Cardiac septum (tissue), 1 donor: ENCODE measurements at places on chromosomes 7 and 10. TPM values are rescaled to one million over a fixed set of nuclear protein-coding genes. Genes with fewer than 3 reads are reported as not detected.

Gene TAS2R5
- 0.40 TPM for total RNA-seq

Gene PRXL2A
- 54.3 TPM for total RNA-seq

Gene HOXA5
- total RNA-seq, result 0.30 TPM

Gene AUTS2
- total RNA-seq, result 10.3 TPM

Gene CISD1
- 149 TPM for total RNA-seq

Gene FEZF1
- 0.13 TPM for total RNA-seq

Gene RNF133
- total RNA-seq, result 0.43 TPM

Gene GNAT3
- not detected for total RNA-seq

Gene MYO1G
- total RNA-seq, result 2.4 TPM

Gene CCM2
- total RNA-seq, result 35.3 TPM

Gene LRRC4
- total RNA-seq, result 3.7 TPM

Gene PPP1R17
- total RNA-seq, result not detected

Gene WEE2
- not detected for total RNA-seq

Gene HOXA1
- total RNA-seq, result 0.19 TPM

Gene OR2A7
- not detected for total RNA-seq

Gene ERVW-1
- not detected for total RNA-seq

Gene AIFM2
- total RNA-seq, result 19.4 TPM

Gene VPS37D
- 2.4 TPM for total RNA-seq

Gene ZSWIM8
- 57.1 TPM for total RNA-seq

Gene OR9A2
- total RNA-seq, result not detected

Gene HOXA7
- not detected for total RNA-seq

Gene CUX1
- total RNA-seq, result 171 TPM

Gene KCNMA1
- 2.0 TPM for total RNA-seq

Gene KCND2
- total RNA-seq, result 0.22 TPM

Gene MSMB
- total RNA-seq, result not detected

Gene NEURL1
- 0.54 TPM for total RNA-seq

Gene ZP3
- total RNA-seq, result not detected

Gene TES
- 15.8 TPM for total RNA-seq

Gene NAMPT
- 121 TPM for total RNA-seq

Gene PLCE1
- 51.5 TPM for total RNA-seq

Gene CALHM3
- total RNA-seq, result not detected

Gene TET1
- 1.2 TPM for total RNA-seq

Gene VSTM4
- 24.4 TPM for total RNA-seq

Gene ELFN1
- 7.4 TPM for total RNA-seq

Gene HOXA9
- total RNA-seq, result not detected

Gene TRIL
- total RNA-seq, result 2.6 TPM

Gene SEMA3D
- 1.9 TPM for total RNA-seq

Gene GRM8
- 0.30 TPM for total RNA-seq

Gene GATA3
- 1.2 TPM for total RNA-seq

Gene TMEM178B
- total RNA-seq, result 15.2 TPM

Gene AKR1B1
- 193 TPM for total RNA-seq

Gene ITPRIP
- 25.4 TPM for total RNA-seq

Gene MPP7
- total RNA-seq, result 13.1 TPM

Gene TDRD1
- 1.2 TPM for total RNA-seq

Gene PNLIPRP2
- total RNA-seq, result not detected

Gene DNAJC1
- total RNA-seq, result 12.9 TPM

Gene MET
- 9.2 TPM for total RNA-seq

Gene JAKMIP3
- 1.5 TPM for total RNA-seq

Gene TLX1
- total RNA-seq, result not detected

Gene VGF
- total RNA-seq, result 0.08 TPM

Gene PRRT4
- 2.4 TPM for total RNA-seq

Gene NKX6-2
- not detected for total RNA-seq

Gene LBX1
- 0.13 TPM for total RNA-seq

Gene EN2
- total RNA-seq, result not detected
